ENCODE measurements at places on chromosomes 2 and 18. TPM values are rescaled to one million over a fixed set of nuclear protein-coding genes. Genes with fewer than 3 reads are reported as not detected.

Gene APCDD1
- total RNA-seq: 0.13 TPM

Gene C1GALT1C1L
- not detected for total RNA-seq

Gene BOLL
- total RNA-seq: not detected

Gene SNORC
- total RNA-seq: 0.47 TPM

Gene LCT
- not detected for total RNA-seq

Gene KCNIP3
- total RNA-seq: not detected

Gene RASGRP3
- 21.1 TPM for total RNA-seq
